ENCODE measurements at places on chromosomes 5 and 9. TPM values are rescaled to one million over a fixed set of nuclear protein-coding genes. Genes with fewer than 3 reads are reported as not detected.

SV2C gene
- polyA plus RNA-seq = not detected

ORM2 gene
- polyA plus RNA-seq = not detected

FLT4 gene
- polyA plus RNA-seq = 0.93 TPM

GRCh38 chr9:4794691-4795090 is 1.9 kb downstream of the RCL1 start:
- DNase-seq = no peak

DNA sequence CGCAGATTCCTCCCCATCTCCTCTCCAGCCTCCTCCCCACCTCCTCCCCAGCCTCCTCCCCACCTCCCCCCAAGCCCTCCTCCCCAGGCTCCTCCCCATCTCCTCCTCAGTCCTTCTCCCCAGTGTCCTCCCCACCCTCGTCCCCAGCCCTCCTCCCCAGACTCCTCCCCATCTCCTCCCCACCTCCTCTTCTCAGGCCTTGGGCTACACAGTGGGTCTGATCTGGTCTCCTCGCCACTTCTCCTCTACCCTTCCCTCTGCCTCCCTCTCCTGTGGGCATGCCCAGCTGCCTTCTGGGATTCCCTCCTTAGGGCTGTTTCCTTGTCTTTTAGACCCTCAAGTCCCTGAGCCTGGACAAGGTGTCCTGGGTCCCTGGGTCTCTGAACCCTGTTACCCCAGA is 28.3 kb downstream of the CXXC5 start:
- DNase-seq = peak; percentile 39

- no peak for DNase-seq
These were observed 16.2 kb downstream of the GADD45G start for GRCh38 chr9:89621031-89621430.

- peak; percentile 95 for DNase-seq
These were observed at the start of gene DCAF10 for GRCh38 chr9:37800631-37801286. Gene DCAF10 (plus strand): TSS chr9:37800797. CDS start chr9:37800867, 70 bp downstream.

DNA sequence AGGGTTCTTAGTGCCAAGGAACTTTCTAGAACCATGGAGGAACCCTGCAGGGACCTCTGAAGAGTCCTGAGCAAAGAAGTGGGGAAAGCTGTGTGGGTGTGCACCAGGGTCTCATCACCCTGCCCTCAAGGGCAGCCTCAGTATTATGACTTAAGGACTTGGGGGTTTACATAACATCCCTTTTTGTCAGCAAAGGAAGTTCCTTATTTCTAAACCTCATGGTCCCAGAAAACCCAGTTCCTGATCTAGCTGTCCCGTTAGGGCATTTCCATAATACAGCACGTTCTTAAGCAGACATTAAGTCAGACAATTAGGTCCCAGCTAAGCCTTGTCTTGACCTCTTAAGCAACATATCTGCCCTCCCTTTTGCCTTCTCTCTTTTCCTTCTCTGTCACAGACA is 57.3 kb downstream of the DAPK1 start:
- DNase-seq = no peak

DNA sequence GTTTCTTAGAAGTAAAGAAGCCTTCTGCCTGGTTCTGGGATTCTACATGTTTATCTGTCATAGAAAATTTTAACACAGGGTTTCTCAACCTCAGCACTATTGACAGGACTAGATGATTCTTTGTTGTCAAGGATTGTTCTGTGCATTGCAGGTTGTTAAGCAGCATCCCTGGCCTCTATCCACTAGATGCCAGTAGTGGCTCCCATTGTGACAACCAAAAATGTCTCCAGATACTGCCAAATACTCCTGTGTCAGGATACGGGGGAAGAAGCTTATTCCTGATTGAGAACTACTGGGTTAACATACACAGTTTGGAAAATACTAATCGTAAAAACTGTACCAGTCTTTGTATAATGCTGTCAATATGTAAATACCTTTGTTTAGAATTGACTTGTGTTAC is 167.1 kb downstream of the NIPBL start:
- peak; percentile 8 for DNase-seq

DNA sequence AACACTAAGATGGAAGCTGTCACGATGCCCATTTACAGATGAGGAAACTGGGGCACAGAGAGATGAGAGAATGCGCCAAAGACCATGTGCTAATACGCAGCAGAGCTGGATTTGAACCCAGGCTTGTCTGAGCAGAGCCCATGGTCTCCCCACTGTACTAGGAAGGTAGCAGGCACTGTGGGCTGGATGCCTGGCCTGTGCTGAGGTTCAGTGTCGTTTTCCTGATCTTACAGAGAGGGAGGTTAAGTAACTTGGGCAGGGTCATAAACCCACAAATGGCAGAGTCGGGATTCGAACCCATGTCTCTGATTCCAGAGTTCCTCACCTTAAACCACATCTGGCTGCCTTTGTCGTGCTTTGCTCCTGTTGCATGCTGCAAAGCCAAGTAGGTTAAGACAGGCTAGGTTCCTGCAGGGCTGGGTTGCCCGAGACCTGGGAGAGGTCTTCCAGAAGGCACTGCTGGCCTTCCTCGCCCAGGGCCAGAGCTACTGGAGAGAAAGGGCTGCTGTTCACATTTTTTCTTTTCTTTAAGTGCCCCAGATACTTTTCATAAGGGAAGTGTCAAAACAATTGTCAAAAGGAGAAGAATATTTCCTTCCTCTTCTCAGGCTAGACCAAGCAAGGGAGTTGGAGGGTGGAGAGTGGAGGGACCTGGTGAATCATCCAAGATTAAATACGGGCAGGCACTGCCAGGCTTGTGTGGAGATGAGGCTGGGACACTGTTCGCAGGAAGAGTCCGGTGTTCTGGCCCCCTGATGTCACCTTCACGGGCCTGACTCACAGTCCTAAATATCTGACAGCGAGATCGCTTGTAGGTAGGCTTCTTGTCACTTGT is 3.2 kb downstream of the NEK6 start:
- peak; percentile 62 for DNase-seq

GRCh38 chr5:137831526-137831925 is 36.1 kb upstream of the MYOT start:
- DNase-seq = no peak

DNA sequence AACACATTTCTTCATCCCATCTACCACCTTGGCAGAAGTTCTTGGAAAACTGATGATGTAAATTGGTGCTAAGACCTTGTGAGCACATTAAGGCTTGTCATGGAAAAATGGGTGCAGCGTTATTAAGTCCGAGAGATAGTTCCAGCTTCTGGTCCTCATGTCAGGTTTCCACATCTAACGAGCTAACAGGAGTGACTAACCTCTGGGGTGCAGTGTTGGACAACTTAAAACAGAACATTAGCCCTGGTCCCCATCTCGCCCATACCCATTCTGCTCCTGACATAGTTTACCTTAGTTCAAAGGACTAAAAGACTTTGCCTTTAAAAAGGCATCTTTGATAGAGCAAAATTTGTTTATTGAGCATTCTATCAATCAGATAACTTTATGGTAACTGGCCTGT is 128.0 kb downstream of the SLC1A3 start:
- peak; percentile 70 for DNase-seq
